ENCODE measurements at places on chromosomes 1 and 21.

DNA sequence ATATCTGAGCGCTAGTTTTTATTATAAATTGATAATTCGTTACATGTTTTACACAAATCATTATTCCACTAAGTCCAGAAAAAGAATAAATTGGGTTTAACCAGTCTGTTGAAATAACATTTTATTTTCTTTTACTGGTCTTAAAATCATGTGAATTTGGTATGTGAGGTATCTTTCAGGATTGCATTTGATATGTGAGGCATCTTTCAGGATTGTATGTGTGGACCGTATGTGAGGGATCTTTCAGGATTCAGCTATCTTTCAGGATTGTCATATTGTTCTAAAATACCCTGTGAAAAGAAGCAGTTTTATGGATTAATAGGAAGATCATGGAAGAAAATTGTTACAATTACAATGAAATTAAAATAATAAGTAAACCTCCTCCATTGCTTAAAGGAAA is 42.9 kb downstream of the USP25 start:
- DNase-seq: no peak

DNA sequence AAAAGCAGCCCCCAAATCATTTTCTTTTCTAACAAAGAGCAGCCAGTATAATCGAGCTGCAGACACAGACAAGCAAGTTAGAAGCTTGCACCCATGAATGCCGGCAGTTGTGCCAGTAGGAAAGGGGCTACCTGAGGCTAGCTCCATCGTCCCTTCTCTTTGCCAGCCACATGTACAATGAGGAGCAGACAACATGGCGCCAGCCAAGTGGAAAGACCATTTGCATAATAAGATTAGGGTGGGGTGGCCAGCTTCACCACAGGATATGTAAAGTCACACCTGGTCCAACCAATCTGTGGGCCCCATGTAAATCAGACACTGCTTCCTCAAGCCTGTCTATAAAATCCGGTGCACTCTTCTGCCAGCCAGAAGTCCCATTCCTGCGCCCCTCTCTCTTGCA is 103.7 kb downstream of the CCDC185 start:
- peak; percentile 52 for DNase-seq

DNA sequence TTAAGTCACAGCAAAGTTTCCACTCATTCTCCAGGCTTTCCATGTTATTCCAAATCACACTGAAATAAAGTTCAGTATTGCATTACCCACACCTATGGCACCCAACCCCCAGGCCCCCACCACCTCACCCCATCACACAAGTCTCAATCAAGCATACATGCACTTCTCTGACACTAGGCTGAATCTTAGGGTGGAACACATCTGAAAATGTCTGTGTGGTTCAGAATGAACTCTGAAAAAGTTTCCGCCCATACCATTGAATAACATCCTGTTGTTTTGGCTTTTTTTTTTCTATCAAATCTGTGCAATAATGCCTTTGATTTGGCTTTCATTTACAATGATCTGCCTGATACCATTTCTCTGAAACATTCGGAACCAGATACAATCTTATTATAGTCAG is 25.8 kb upstream of the LRRC8C start:
- no peak for DNase-seq

- DNase-seq: no peak
These were observed 2.8 kb upstream of the RNU5D-1 start for GRCh38 chr1:44733784-44734183.

DNA sequence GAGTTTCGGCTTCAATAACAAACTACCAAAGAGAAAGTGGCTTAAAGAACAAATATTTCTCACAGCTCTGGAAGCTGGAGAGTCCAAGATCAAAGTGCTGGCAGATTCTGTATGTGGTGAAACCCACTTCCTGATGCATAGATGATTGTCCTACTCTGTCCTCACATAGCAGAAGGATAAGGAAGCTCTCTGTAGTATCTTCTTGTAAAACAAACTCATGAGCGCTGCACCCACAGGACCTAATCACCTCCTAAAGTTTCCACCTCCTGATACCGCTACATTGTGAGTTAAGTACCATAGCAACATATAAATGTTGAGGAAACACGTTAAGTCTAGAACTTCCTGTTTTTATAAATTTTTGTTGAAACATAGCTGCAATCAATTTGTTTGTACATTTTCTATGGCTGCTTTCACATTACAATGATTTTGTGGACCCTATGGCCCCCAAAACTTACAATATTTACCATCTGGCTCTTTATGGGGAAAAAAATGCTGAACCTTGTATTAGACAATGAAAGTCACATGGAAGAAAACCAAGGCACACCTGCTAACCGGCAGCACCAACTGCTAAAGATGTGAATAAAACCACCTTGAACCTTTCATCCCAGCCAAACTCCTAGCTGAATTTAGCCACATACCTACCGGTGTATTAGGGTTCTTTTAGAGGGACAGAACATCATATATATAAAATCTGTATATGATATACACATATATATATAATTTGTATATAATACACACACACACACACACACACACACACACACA is 1423.4 kb downstream of the NCAM2 start:
- DNase-seq: no peak

DNA sequence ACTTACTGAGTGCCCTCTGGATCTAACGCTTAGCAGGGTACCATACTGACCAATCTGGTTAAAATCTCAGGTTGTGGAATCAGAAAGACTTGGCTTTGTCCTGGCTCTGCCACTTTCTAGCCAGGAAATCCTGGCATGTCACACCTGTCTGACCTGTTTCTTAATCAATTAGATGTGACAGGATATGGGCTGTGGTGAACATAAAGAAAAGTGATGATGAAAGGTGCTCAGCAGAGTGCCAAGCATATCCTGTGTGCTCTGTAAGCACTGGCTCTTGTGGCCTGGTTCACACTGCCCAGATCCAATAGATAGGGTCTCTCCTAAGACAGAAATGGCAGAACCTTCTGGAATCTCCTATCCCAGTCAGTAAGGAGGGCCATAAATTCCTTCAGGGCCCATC is 53.9 kb downstream of the PHC2 start:
- DNase-seq: no peak

GRCh38 chr1:155974208-155975115 is 3.9 kb downstream of the ARHGEF2 start:
- no peak for DNase-seq

- no peak for DNase-seq
These were observed 22.7 kb upstream of the RGS8 start for GRCh38 chr1:182707122-182707521.

GRCh38 chr1:67685067-67685557 is at the start of gene GADD45A:
GADD45A (plus strand) TSS chr1:67685201; CDS start chr1:67685495, 294 bp downstream.
- peak; percentile 99 for DNase-seq

GRCh38 chr1:201060586-201060985 is 37.1 kb upstream of the KIF21B start:
- no peak for DNase-seq

GRCh38 chr1:37156646-37157045 is 122.3 kb upstream of the GRIK3 start:
- DNase-seq: no peak

Data from SK-N-DZ (cell line).